ENCODE measurements at places on chromosomes 1 and 21.

- DNase-seq: no peak
Observed at GRCh38 chr1:235632506-235633401, 16.8 kb downstream of the GNG4 start.

DNA sequence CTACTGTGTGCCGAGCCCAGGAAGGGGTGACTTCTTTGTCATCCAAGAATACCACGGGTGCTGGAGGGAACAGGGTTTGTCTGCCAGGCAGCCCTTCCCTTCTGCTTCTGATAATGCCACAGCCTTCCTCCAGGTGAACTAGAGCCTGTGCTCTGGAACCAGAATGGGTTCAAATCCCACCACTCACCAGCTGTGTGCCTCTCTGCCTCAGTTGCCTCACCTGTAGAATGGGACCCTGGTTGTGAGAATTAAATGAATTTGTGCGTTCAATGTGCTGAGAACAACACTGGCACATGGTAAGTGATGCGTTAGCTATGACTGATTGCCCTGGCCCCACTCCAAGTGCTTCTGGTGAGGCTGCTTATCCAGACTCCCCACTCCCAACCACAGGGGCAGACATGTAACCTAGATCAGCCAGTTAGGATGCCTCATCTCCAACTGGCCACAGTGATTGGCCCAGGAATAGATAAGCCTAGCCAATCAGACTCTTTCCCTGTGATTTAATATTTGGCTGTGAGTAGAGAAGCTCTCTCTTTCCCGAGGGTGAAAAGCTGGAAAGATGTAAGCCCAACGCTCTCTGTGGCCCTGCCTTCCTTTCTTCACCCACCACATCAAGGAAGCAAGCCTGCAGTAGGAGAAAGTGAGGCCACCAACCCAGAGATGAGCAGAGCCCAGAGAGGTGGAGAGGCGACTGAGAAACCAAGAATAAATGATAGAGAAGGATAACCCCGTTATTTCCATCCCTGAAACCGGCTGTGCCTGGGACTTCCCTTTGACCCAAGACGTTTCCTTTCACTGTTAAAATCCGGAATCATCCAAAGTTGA is 20.8 kb upstream of the LAPTM5 start:
- no peak for DNase-seq

DNA sequence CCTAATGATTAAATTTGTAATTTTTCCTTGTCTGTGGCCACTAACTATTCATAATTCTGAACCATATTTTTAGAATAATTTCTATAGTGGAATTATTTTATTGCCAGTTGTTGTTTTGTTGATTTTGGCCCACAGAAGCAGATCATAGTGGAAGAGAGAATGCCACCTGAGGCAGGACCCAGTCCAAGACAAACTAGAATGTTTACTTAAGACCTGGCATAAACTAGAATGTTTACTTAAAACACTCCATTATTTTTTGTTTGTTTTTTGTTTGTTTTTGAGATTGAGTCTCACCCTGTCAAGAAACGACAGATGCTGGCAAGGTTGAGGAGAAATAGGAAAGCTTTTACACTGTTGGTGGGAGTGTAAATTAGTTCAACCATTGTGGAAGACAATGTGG is 310.2 kb downstream of the MRPL39 start:
- no peak for DNase-seq

DNA sequence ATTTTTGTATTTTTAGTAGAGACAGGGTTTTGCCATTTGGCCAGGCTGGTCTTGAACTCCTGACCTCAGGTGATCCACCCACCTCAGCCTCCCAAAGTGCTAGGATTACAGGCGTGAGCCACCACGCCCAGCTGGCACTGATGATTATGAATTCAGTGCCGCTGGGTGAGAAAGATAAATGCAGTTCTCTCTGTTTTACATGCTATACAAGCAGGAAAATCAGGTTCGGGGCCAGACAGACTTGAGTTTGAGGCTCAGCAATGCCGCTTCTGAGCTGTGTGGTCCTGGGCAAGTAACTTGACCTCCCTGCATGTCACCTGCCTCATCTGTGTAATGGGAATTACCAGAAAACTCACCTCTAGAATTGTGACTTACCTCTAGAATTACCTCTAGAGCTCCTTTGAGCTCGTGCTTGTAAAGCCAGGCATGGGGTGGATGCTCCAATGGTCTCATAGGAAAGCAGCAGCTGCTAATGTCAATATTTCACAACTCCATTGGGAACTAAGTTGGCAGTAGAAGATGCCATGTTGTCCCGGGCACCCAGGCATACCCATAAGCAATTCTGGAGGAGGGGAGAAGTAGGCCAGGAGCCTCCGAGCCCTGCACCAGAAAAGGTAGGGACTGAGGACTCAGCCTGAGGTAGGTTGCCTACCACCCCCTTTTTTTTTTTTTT is 119.8 kb upstream of the SLC25A33 start:
- no peak for DNase-seq

DNA sequence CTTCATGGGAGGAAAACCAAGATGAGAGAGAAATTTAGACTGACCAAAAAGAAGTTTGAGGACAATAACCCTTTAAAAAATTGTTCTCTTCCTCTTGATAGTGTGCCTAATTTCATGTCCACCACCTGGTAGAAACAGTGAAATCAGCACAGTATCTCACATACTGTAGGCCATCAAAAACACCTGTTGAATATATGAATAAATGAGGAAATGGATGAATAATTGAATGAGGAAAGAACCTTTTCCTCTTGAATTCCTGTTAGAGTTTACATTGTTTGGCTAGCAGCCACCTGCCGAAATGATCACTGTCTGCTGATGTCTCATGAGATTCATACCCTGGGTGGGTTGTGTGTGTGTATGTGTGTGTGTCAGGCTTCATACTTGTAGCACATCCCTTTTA is 198.7 kb upstream of the PBX1 start:
- DNase-seq: no peak
